GF-D8 (cell line): ENCODE measurements at places on chromosomes 2 and 18.
A peak's percentile ranks its signal among the peaks of the same experiment; 100 is the strongest.

DNA sequence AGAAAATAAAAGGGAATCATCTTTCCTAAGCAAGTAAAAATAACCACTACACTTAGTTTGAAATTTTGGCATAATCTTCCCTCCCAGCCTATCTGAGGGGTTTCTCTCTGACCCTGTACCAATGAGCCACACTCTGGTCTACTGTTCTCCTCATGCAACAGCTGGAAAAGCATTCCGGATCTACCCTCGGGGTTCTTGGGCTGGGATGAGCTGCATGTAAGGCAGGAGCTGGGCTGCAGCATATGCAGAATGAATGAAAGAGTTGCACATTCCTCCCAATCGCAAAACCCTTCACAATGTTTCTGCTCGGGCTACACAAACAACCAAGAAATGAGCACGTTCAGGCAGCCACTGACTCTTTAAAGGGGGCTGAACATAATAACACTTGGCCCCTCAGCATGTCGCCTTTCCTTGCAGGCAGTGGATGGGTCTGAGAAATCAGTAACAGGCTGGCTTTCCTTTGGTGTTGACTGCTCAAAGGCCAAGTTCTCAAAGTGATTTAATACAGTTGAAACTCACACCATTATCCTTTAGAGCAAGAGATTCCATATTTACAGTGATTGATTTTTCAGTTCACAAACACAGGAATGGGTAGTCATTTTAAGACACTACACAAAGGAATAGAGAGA, 180.4 kb upstream of the ZFP36L2 start:
- DNase-seq, result no peak

DNA sequence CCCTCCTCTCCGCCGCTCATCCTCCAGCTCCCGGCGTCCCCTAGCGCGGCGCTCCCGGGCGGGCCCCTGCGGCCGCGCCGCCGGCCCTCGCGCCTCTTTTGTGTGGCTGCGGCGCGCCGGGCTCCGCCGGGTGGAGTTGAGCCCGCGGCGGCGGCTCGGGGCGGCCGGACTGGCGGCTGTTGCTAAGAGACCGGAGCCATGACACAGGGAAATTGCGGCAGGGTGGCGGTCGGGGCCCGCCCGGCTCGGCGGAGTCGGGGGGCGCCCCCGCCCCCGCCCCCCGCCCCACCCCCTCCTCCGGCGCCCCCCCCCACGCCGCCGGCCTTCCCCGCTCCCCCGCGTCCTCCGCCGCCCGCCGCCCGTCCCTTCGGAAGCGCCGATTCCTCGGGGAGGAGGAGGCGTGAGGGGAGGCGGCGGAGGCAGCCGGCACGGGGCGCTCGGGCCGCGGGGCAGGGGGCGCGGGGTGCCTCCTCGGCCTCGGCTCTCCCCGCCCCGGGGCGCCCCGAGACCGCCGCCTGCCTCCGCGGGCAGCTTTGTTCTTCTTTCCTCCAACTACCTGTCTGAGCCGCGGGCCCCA, at the start of gene TMEM200C:
TSS of gene TMEM200C (minus strand) at position 224 of the 577 bp plus-strand sequence. CDS start 3,459 bp downstream, outside the sequence.
- DNase-seq, result no peak

DNA sequence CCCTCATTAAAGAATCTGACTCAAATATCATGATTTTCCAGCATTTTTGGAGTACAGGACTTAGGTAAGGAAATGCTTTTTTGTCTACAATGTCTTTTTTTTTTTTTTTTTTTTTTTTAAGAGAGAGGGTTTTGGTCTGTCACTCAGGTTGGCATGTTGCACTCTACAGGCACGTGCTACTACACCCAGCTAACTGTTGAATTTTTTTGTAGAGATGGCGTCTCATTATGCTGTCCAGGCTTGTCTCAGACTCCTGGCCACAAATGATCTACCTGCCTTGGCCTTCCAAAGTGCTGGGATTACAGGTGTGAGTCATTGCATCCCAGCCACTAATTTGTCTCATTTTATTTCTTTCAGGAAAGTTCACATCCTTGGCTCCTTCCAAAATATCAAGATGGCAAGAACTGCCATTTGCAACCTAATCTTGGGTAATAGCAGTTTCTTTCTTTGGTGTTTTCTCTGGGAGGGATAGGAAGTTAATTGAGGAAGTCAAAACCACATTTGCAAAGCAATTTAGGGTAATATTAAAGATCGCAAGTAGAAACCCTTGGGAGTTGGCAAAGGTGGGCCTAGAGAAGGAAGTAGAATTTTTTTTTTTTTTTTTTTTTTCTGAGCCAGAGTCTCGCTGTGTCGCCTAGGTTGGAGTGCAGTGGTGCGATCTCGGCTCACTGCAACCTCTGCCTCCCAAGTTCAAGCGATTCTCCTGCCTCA, 15.5 kb downstream of the PNO1 start:
- DNase-seq, result peak; percentile 97

DNA sequence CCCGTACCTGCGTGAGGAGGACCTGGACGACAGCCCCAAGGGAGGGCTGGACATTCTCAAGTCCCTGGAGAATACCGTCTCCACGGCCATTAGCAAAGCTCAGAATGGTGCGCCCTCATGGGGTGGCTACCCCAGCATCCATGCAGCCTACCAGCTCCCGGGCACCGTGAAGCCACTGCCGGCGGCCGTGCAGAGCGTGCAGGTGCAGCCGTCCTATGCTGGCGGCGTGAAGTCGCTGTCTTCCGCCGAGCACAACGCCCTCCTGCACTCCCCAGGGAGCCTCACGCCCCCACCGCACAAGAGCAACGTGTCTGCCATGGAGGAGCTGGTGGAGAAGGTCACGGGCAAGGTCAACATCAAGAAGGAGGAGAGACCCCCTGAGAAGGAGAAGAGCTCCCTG, 76.4 kb downstream of the TSHZ1 start:
- DNase-seq, result no peak

DNA sequence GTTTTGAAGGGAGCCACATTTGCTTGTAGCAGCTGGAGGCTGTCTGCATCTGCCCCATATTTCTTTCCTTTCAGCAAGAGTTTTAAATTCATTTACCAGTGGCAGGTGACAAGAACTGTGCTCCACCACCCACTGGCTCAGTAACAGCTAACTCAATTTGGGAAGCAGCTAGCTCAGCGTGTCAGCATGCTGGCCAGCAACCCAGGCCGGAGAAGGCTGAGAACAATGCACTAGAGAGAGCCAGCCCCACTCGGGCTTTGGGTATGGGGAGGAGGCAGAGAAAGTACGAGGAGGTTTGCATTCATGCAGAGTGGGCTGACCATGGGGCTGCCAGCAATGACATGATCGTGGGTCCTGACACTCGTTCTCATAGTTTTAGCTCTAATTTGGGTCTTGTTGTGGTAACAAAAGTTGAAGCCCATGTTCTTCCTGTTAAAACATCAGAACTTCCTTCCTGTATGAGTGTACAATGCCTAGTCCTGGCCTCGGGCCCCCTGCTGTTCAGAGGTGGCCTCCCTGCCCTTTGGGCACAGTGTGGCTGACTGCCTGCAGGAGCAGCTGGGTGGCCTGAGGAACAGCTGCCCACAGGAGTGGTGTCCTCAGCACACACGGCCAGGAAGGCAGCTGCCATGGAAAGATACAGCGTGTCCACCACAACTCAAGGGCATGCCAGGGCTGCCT, 23.0 kb downstream of the CDC42EP3 start:
- DNase-seq, result peak; percentile 41

DNA sequence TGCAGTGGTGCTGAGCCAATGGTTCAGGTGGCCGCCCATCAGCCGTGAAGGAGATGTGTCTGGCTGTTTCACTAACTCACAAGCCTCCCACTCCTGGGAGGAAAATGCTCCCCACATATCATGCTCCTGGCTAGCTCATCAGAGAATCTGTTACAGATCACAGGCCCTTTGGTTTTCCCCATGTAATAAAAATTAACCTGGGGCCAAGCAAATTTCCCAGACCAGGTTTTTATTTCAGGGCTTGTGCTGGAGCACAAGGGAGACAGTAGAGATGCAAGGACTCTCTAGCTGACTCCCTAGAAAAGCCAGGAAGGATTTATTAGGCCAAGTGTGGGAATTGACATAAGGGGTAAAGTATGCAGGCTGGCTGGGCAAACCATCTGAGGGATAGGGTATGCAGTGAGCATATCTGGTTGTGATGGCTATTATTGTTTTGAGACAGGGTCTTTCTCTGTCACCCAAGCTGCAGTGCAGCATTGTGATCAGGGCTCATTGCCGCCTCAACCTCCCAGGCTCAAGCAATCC, 40.6 kb upstream of the CCBE1 start:
- no peak for DNase-seq

DNA sequence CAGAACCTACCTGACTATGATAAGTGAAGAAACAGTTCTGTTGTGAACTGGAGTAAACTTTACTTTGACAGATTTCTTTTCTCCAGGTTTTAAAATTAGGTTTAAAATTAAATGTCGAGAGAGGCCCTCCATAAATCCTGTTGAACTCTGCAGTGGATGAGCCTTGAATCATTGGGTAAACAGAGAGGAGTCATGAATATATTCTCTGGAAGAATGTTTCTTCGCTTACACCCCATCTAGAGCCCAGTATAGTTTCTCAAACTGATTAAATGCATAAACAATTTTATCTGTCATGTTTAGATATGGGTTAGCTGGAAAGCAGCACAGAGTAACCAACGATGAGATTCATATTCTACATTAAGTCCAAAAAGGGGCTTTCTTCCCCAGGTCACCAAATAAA, 84.0 kb downstream of the ZAP70 start:
- no peak for DNase-seq

DNA sequence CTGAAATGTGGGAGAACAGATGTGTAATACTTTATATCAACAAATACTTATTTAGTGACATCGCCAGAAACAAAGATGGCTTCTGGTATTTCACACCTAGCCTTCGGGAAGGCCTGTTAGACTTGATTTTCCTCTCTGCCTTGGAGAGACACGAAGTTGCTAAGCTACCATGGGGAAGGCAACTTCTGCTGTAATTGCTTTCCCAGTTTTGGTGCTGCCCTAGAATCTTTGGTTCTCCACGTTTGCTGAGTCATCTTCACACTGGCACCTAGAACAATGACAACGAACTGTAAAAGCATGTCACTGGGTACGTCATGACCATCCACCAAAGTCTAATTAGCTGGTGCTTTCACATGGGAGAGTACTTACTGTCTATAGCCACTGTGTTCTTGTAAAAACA, 58.7 kb upstream of the ACTR3 start:
- DNase-seq, result no peak

DNA sequence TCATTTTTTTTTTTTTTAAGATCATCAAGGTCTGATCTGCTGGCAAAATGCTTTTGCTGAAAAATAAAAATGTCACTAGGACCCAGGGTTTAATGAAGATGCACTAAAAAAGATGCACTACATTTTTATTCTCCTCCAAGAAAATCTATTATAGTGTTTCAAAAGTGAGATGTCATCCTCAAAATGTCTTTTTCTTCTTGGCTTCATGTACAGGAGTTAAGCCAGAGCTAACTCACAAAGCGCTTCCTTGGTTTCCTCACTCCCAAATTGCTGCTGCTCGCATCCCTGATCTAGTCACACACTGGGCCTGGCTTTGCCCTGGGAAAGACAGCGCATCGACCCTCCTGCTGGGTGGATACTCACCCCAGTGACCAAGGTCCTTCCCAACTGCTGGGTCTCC, 113.4 kb upstream of the CCDC68 start:
- no peak for DNase-seq

- DNase-seq, result no peak
These were observed 42.4 kb downstream of the MRPL35 start for GRCh38 chr2:86241611-86242010.
